ENCODE measurements at places on chromosomes 12 and 14. TPM values are rescaled to one million over a fixed set of nuclear protein-coding genes. Genes with fewer than 3 reads are reported as not detected.

DNA sequence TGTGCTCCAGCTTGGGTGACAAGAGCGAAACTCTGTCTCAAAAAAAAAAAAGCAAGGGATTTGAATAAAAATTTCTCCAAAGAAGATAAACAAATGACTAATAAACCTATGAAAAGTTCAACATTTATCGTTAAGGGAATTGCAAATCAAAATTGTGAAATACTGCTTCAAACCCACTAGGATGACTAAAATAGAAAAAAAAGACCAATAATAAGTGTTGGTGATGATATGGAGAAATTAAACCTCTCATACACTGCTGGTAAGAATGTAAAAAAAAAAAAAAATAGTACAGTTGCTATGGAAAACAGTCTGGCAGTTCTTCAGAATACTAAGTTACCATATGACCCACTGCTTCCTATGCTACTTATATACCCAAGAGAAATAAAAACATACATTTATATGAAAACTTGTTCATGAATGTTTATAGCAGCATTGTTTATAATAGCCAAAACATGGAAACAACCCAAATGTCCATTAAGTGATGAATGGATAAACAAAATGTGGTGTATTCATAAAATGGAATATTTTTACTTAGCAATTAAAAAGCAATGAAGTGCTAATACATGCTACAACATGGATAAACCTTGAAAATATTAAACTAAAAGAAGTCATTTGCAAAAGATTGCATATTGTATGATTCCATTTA, 39.4 kb upstream of the TMPRSS12 start:
- no peak for DNase-seq

- no peak for DNase-seq
These were observed 18.2 kb upstream of the FAIM2 start for GRCh38 chr12:49921936-49922335.

- DNase-seq = no peak
These were observed 117.4 kb upstream of the VASH1 start for GRCh38 chr14:76643887-76644286.

GRCh38 chr14:29528889-29529288, 398.8 kb downstream of the PRKD1 start:
- DNase-seq = no peak

DNA sequence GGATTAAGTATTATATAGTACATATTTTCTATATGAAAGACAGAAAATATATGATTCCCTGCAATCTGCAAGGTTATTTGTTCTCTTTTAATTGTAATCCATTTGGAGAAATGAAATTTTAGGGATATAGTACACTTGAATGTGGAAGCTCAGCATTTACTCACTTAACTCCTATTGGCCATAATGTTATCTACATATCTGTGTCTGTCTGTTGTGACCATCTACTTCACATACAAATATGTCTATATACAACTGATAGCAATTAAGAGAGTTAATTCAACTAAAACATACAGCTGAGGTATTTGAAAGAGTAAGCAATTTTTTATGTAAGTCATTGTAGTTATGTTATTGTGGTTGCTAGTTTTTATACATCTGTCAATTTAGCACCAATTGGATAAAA, 12.9 kb downstream of the FOXG1 start:
- DNase-seq = no peak

DNA sequence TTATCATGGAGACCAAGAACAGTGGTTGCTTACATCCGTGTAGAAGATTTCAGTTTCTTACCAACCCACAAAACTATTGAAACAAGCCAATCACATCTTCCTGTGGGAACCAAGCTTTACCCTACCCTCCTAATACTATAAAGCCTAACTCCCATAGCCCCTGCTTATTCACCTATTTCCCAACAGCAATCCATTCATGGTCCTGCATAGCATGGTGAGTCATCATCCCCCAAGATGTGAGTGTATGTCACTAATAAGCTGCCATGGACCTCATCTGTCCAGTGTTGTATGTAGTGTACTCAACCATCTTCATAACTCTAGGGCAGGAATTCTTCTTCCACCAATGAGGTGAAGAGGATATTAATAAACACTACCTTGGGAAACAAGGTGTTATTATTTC, 1620.4 kb upstream of the FLRT2 start:
- no peak for DNase-seq

- DNase-seq = no peak
These were observed 44.2 kb downstream of the TMX1 start for GRCh38 chr14:51284241-51284640.

DNA sequence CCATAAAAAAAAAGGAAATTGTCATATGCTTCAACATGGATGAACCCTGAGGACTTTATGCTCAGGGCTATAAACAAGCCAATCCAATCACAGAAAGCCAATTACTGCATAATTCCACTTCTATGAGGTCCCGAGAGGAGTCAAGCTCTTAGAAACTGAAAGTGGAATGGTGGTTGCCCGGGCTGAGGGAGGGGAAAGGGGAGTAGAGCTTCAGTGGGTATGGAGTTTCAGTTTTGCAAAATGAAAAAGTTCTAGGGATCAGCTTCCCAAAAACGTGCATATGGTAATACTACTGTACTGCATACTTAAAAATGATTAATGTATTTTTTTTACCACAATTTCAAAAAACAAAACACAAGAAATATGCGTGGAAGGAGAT, 52.0 kb downstream of the RNF34 start:
- DNase-seq = no peak

Gene CDCA3
- total RNA-seq = 1.8 TPM

Gene LTBP2
- total RNA-seq = 13.9 TPM
